Pulmonary artery endothelial cell (primary cell): ENCODE measurements at places on chromosomes 2 and 18.

GRCh38 chr2:191521608-191522208 is 156.2 kb upstream of the NABP1 start:
- no peak for DNase-seq

DNA sequence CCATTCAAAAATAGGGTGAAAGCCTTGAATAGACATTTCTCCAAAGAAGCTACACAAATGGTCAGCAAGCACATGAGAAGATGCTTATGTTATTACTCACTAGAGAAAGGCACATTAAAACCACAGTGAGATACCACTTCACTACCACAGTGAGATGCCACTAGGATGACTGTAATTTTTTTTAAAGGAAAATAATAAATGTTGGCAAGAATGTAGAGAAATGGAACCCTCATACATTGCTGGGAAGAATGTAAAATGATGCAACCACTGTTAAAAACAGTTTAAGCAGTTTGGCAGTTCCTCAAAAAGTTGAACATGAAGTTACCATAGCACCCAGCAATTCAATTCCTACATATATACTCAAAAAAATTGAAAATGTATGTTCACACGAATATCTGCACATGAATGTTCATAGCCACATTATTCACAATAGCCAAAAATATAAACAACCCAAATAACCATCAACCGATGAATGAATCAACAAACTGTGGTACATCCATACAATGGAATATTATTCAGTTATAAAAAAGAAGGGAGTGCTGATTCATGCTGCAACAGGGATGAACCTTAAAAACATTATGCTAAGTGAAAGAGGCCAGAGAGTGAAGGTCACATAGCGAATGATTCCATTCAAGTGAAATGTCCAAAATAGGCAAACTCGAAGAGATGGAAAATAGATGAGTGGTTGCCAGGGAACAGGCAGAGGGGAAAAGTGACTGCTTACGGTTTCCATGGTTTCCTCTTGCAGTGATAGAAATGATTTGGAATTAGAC is 156.2 kb upstream of the NDUFV2 start:
- no peak for DNase-seq

- DNase-seq: no peak
These were observed 9.5 kb downstream of the CAPN14 start for GRCh38 chr2:31207790-31208189.

DNA sequence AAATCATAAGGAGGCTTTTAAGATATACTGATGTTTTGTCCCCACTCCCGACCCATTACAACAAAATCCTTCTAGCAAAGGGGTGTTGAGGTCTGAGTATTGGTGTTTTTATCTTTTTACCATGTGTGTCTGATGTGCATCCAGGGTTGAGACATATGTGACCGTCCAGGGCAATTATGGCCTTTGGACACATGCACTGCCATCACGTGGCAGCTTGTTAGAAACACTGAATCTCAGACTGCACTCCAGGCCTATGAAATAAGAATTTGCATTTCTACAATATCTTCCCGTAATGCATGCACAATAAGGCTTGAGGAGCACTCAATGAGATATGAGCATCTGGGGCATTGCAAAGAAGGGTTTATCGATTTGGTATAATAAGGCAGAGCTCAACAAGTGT is 235.1 kb upstream of the ZNF804A start:
- no peak for DNase-seq

GRCh38 chr2:70516596-70516995 is 37.0 kb downstream of the TGFA start:
- no peak for DNase-seq
